ENCODE measurements at places on chromosomes 12 and 14.

- no peak for ATAC-seq
Measured at GRCh38 chr14:21215879-21216251, 53.4 kb downstream of the HNRNPC start.

DNA sequence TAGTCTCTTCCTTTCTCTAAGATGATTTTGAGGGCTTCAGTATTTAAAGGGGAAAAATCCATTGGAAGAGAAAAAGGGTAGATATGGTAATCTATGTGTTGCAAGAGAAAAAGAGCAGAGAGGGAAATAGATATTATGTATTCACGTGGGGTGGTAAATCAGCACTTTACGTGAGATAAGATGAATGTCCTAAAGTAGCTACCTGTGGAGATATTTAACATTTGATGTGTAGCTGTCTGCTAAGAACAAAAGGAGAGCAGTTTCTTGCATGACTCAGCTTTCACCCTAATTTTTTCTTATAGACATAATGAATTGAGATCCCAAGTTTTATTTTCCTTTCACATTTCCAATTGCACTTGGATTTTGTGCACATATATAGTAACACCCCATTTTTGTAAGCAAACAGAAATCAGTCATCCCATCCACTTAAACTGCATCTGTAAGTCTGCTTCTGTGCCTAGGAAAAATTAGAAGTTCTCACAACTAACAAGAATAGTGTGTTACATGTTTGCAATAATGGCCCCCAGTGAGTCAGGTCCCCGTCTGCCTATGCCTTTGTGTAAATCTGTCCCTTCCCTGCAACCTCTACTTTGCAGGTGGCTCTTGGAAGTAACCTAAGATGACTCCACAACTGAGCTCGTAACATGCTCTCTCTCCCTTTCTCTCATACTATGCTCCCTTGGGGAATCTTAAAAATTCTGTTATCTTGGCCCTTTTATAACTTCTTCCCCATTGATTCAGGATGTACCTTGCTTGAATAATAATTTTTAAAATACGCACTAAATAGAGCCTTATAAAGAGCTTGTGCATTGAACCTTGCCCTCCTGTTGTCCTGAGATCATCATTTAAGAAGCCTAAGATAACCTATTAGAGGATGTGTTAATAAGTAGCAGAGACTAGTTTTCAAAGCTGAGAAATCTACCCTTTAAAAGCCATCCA, 3.7 kb downstream of the TMTC3 start:
- no peak for ATAC-seq

DNA sequence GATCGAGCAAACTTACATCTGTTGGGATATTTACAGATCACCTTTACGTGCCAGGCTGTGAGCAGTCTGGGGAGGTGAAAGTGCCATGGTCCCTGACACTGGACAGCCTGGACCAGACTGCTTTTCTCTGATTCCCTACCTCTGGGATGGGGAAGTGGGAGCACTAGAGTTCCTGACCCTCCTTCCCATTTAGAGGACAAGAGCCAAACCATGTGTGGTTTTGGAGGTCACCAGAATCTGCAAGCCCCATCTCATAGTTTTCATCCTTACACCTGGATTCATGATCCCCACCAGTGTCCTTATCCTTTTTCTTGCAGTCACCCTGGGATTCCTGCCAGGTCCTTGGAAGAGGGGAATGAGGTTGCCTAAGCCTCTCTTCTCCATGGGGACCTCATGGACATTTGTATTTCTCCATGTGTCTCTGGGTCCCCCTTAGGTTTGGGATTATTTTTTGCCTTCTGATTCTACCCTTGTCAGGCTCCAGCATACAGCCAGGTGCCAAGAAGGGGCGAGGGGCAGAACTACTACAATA, 1.5 kb upstream of the WNT10B start:
- ATAC-seq: no peak

DNA sequence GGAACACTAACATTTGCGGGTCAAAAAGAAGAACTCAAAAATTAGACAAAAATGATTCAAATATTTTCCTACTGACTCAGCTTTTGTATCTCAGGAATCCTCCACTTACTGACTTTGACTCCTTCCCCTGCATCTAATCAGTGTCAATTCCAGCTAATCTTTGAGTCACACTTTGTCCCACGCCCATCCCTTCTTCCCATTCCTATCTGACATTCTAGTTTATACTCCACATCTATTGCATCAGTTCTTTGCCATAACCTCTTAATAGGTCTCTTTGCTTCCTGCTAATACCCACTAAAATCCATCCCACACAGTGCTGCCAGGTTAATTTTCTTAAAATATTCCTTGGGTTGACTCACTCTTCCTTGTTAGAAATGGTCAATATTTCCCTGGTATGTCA, 19.1 kb downstream of the BBS10 start:
- peak; percentile 98 for ATAC-seq

DNA sequence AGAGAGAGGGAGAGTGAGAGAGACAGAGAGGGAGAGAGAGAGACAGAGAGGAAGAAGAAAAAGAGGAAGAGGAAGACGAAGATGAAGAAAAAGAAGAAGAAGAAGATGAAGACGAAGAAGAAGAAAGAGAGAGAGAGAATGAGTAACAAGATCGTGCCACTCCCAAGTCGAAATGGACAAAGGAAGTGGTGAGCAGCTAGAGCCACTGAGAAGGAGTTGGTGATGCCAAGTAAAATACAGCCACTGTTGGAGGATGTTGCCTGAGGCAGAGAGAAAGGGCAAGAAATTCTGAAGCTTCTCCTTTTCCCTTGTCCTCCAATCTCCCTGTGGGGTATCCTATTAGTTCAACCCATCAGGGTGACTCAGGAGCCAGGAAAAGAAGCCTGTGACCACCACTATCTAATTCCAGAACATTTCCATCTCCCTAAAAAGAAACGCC, 12.5 kb upstream of the ANAPC5 start:
- no peak for ATAC-seq

DNA sequence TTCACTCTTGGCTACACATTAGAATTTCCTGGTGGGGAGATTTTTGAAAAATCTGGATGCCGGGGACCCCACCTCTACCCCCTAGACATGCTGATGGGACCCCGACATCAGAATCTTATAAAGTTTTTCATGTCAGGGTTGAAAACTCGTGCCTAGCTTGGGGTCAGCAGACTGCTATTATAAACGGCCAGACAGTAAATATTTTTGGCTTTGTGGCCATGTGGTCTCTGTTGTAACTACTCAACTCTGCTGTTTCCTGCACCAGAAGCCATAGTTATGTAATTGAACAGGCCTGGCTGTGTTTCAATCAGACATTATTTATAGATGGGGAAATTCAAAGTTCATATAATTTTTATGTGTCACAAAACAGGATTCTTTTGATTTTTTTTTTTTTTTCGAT, 41.6 kb downstream of the ACACB start:
- no peak for ATAC-seq

- no peak for ATAC-seq
Measured at GRCh38 chr12:52942066-52942900, 6.6 kb upstream of the KRT18 start.

GRCh38 chr12:109310247-109311125, 1.4 kb upstream of the FOXN4 start:
- ATAC-seq: peak; percentile 27

- ATAC-seq: no peak
Measured at GRCh38 chr14:24673059-24673458, 39.1 kb upstream of the GZMB start.
